ENCODE measurements at places on chromosomes 6 and 20. TPM values are rescaled to one million over a fixed set of nuclear protein-coding genes. Genes with fewer than 3 reads are reported as not detected.
A peak's percentile ranks its signal among the peaks of the same experiment; 100 is the strongest.

DNA sequence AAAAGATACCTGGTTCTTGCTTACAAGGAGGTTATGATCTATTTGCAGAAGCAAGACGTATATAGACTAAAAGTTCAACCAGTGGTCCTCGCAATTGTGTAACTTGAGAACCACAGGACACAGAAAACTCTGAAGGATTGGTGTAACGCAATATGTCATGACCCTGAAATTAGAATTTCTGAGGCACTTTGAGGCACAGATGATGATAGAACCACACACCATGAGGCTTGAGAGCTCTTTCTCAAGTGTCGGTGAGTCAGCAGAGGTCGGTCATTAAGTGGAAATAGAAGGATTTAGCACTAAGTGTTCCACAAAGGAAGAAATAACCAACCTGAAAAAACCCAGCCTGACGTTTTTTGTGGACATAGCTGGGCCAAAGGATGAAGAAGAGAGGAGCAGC lies 15.3 kb upstream of the CCN2 start:
- no peak for DNase-seq

GRCh38 chr6:83417880-83418663 lies 12.8 kb downstream of the ME1 start:
- no peak for DNase-seq

The RNF182 gene
- 0.05 TPM for total RNA-seq

DNA sequence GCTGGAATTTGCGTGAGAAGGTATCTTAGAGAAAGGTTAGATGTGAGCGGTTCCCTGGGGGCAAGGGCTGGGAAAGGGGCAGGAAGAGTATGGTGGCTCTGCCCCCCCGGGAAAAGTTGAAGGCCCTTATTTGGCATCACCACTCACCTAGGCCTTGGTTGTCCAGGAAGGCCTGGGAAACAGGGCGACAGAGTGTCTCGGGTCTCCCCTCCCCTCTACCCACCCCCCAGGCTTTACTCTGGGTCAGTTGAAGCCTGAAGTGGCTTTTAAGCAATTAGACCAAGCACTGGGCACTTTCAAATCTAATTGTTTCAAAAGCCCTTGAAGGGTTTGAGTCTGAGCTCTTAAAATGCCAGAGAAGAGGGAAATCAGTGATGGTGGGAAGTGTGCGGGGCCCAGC lies 30.2 kb upstream of the FOXP4 start:
- no peak for DNase-seq

- peak; percentile 36 for DNase-seq
Observed at GRCh38 chr20:58719971-58720371, 27.4 kb downstream of the NPEPL1 start.

The VGLL2 gene
- not detected for total RNA-seq

GRCh38 chr20:16394784-16395183 lies 178.5 kb downstream of the KIF16B start:
- no peak for DNase-seq

- no peak for DNase-seq
Observed at GRCh38 chr6:84867521-84867920, 103.1 kb upstream of the TBX18 start.

GRCh38 chr6:28337121-28337520 lies 1.2 kb upstream of the ZSCAN31 start:
- no peak for DNase-seq

DNA sequence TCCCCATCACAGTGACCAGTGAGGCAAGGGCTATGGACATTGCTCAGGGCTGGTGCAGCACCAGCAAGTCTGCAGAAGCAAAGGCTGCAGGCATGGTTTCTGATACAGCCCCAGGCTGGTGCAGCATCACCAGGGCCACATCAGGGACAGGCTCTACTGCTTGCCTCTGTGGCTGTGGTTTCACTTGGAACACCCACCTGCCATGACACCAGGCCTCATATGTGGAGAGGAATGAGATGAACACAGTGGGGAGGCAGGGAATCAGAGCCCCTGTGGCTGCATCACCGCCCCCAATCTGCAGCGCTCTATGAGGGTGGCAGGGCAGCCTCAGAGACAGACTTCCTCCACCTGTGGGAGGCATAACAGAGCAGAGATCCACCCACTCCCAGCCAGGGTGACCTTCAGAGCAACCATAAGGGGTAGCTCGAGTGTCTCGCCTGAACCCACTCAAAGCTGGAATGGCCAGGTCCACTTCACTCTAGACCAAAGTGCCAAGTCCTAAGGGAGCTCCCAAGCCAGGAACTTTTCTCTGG lies 7.9 kb downstream of the RING1 start:
- no peak for DNase-seq

- no peak for DNase-seq
Observed at GRCh38 chr6:135163440-135163738, 17.7 kb upstream of the MYB start.

The CFAP61 gene
- not detected for total RNA-seq

DNA sequence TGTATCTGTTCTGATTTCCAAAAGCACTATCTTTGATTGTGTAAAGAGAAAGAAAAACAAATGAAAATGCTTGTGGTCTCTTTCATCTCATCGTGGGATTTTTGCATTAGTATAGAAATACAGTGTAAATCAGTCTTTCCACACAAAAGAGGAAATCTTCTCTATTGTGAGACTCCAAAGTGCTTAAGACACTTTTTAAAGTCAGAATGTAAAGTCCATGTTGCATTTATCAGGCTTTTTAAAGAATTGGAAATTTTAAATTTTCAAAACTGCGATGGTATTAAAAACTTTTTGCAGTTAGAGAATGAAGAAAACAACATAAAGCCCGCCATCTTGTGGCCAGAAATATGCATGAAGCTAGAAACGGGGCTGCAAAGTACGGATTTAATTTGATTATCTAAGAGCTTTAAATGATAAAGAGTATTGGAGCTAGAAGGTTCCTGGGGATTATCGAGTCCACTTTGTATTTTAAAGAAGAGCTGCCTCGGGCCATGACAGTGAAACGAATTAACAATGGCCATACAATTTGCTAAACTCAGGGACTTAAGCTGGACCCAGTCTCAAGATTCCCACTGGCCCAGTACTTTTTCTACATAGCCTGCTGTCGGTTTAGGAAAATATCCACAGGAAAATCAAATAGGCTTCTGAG lies 339.6 kb downstream of the ARHGAP18 start:
- DNase-seq = no peak

GRCh38 chr6:35140639-35141006 lies 516 bp downstream of the TCP11 start:
- DNase-seq = no peak

The PPP1R3D gene
- 0.78 TPM for total RNA-seq

The SNAP25 gene
- not detected for total RNA-seq

- DNase-seq = no peak
Observed at GRCh38 chr6:126890055-126890454, 228.4 kb upstream of the RSPO3 start.

GRCh38 chr6:4939241-4939640 lies 64.6 kb downstream of the RPP40 start:
- DNase-seq = no peak

DNA sequence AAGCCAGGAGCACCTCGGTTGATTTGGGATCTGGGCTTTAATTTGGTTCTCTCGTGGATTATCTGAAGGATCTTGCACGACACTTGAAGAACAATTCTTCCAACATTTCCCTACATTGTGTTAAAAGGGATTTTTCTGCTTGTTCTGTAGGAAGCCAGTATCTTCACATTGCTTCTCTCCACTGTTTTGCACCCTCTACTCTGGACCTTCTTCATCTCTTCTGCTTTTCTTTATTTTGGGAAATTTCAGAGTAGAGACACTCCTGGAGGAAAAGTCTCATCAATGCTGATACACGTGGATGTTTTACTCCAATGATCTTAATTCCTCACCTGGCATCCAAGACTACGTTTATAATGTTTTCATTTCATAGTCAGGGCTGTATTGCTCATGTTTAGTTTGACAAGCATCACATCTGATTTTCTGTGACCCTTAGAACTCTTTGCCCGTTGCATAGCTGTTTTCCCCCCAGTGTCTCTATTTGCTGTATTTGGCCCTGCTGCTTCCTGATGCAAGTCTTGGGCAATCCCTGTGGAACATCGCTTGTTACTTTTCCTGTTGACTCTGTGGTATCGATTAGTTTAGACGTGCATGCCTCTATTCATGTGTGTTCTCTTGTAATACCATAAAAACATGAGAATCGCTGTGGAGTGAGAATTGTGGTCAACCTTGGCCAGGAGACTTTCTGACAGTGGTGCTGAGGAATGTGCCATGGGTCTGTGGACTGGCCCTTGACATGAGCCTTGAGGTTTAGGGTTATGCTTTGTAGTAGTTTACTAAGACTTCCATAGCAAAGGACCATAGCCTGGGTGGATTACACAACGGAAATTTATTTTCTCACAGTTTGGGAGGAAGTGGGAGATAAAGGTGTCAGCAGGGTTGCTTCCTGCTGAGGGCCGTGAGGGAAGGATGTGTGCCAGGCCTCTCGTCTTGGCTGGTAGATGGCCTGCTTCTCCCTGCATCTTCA lies 12.5 kb downstream of the PLCB1 start:
- DNase-seq = peak; percentile 50

- no peak for DNase-seq
Observed at GRCh38 chr6:170523256-170524171, 29.6 kb downstream of the PSMB1 start.

- no peak for DNase-seq
Observed at GRCh38 chr20:45685896-45686295, 15.9 kb upstream of the WFDC11 start.

- DNase-seq = no peak
Observed at GRCh38 chr6:133887156-133887879, 1.6 kb upstream of the TCF21 start.

The ARG1 gene
- total RNA-seq = 1,138 TPM

DNA sequence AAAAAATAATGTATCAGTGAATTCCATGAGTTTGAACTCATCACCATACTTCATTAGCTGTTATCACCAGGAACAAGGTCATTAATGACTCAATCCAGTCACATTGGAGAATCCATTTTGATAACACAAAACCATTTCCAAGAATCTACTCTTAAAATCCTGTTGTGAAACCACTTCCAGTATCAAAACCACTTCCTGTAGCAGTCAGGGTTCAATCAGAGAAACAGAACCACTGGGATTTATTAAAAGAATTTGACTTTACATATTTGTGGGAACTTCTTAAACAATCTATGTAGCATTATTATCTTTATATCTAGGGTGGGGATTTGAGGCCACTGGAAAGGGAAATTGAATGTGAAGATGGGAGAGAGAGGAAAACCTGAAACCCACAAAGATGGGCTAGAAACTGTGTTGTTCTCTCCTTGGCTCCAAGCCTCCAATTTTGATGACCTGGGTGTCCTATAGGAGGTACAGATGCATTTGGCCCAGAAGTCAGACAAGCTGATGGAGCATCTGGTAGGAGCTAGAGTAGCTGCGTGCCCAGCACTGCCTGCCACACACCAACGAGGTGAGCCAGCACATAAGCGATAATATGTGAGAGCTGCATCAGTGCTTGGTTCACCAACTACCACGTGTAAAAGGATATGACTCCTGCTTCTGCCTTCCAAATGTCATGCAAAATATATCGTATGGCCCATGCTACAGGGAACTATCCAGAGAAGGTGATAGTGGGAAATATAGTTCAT lies 117.0 kb downstream of the TMEM200A start:
- DNase-seq = no peak

- no peak for DNase-seq
Observed at GRCh38 chr6:122495612-122496011, 24.0 kb upstream of the SERINC1 start.

GRCh38 chr6:36545767-36546307 lies 1.4 kb downstream of the STK38 start:
- DNase-seq = no peak

The RSPH9 gene
- not detected for total RNA-seq

The YIPF3 gene
- 67.9 TPM for total RNA-seq

- DNase-seq = no peak
Observed at GRCh38 chr6:167532410-167533288, 207.8 kb downstream of the TTLL2 start.

The MYH7B gene
- 0.45 TPM for total RNA-seq

GRCh38 chr6:14487625-14488024 lies 370.1 kb downstream of the CD83 start:
- DNase-seq = no peak

- no peak for DNase-seq
Observed at GRCh38 chr6:102619585-102619984, 1226.1 kb downstream of the GRIK2 start.

The PLAGL2 gene
- total RNA-seq = 2.8 TPM

DNA sequence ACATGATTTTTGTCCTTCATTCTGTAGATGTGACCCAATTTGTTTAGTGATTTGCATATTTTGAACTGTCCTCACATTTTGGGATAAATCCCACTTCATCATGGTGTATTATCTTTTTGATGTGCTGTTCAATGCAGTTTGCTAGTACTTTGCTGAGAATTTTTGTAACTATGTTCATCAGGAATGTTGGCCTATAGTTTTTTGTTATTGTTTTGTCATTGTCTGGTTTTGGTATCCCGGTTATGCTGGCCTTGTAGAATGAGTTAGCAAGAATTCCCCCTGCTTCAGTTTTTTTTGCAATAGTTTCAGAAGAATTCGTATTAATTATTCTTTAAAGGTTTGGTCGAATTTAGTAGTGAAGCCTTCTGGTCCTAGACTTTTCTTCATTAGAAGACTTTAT lies 11.9 kb downstream of the KIF25 start:
- DNase-seq = no peak

DNA sequence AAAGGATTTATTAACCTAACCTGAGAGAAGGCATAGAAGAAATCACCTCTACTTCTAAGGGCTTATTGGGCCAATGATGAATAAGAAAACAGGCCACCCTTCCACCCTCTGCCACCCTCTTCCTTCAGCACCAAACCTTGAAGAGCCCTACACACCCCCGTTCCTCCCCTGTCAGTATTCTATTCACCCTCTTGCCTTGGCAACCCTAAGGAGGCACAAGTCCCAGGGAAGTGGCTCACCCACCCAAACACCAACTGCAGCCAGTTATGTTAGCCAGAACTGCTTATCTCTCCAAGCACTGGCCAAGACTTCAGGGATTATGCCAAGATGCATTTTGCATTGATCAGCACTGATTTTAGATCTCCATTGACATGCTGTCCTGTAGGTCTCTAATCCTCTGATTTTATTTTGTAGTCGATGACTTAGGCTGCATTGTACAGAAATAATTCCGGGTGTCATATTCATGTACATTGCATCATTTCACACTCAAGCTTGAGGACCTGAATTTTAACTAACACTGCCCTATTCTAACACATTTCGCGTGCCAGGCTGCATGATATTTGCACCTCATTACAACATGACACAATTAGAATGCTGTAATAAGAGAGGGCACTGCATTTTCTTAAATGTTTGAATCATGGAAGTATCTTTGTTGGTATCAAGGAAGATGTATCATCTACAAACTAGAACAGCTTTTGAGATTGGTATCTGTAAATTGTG lies 15.7 kb downstream of the CNKSR3 start:
- no peak for DNase-seq

- peak; percentile 23 for DNase-seq
Observed at GRCh38 chr20:44054118-44054517, 132.9 kb downstream of the JPH2 start.

- DNase-seq = no peak
Observed at GRCh38 chr6:44024574-44025219, 102.6 kb downstream of the MRPL14 start.

The TRIM40 gene
- total RNA-seq = not detected

The CST1 gene
- not detected for total RNA-seq

DNA sequence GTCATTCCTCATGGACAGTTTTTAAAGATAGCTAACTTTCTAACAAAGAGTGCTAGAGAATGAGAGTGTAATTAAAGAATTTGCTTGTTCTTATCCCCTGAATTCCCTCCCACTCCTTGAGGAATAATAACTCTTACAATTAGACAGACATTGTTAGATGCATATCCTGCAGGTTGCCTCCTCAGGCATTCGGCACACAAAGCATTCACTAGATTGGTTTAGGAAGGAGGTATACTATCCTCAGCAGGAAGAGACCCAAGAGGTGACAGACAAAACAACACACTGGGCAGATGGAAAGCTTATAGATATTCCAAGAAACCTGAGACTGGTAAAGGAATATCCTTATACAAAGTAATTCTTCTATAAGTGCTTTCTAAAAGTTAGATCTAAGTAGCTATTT lies 109.1 kb upstream of the FAM184A start:
- DNase-seq = no peak
